ENCODE measurements at places on chromosomes 4 and X.

- no peak for DNase-seq
Observed at GRCh38 chrX:44225667-44226066, 117.8 kb downstream of the EFHC2 start.

DNA sequence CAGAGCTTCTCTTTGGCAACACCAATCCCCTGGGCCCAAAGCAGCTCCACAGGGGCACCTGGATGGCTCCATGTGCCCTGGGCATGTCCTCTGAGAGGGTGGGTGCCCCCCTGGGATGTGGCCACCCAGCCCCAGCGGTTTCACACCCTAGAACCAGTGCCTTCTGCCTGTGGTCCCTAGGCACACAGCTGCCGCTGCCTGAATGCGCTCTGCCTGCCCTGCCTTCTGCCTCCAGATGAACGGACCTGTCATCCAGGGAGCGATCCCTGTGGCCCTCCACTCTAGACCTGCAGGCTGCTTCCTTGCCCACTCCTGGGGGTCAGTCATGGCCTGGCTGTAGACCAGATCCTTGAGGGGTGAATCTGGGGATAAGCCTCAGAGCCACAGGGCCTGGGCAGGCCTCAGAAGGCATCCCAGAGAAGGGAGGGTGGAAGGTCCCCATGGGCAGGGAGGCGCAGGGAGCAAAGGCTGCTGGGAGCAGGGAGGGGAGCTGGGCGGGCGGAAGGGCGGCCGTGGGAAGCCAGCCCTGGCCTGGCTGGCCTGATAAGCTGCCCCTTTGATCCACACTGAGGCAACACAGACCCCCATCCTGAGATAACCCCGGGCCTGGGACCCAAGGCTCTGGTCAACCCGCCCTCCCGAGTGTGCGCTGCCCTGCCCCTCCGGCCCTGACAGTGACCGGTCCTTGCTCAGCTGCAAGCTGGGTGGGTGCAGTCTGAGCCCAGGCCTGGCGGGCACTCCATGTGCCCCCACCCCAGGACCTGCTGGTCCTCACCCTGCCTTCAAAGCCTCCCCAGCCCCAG lies 8.1 kb upstream of the FGFR3 start:
- DNase-seq, result no peak

DNA sequence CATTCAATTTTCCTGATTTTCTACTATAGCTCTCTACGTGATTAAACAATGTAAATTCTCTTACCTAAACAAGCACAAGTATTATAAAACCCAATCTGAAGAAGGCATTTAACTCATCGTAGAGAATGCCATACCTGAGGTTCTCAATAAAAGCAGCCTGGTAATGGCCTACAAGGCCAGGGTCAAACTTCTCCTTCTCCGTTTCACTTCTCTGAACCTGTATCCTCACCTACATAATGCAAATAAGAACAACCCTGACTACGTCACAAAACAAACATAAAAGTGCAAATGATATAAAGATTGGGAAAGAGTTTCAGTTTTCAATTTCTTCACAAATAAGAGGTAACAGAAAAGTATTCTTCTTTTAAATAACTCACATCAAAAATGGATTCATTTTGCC lies 55.6 kb upstream of the STS start:
- DNase-seq, result no peak

DNA sequence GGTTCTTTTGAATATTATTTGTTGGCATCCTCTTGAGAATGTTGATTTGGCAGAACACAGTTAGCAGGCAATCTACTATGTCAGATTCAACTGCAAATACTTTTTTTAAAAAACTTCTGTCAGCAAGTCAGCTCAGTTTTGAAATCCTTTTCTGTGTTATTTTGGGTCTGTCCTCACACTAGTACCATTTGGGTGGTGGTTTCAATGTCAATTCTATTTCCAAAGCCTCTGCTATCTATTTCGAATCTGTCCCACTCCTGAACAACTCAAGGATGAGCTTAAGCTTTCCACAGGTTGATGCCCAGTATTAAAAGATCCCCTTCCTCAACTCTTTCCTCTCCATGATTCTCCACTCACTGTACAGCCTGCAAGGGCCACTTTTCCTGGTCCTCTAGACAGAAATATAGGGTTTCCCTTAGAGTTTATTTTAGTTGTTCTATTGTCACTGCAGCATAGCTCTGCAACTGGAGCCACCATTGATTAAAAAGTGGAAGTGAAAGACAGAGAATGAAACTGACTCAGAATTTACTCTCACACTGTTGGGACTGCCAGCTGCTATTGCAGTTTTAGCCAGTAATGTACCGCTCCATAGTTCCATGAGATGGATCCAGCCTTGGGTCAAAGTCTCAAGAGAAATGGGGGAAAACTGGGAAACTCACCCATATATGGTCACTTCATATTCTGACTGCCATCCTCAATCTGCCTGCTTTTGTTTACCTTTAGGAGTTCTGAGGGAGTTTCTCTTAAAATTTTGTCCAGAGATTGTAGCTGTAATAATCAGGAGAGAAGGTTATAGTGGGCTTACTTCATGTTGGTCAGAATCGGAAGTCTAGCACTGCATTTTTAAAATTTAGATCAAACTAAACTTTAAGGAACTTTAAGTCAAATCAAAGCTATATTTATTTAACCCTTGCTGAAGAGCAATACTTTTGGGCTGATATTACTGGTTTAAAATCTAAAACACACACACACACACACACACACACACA lies 14.6 kb downstream of the HDX start:
- no peak for DNase-seq

DNA sequence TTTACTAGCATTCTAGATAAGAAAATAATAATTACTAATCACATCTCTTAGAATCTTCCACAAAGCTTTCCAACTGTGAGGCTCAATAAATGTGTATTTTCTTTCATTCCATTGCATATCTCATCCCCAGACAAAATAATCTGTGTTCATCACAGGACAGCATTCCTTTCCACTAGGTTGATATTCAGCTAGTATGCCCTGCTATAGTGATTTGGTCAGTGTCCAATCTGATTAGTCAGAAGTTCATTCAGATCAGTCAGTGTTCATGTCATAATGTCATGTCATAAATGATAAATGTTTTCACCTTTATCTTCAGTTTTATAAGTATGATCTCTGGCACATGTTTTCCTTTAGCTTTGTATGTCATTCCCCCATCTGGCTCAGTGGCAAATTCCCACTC lies 611.4 kb downstream of the KCTD8 start:
- DNase-seq, result no peak

DNA sequence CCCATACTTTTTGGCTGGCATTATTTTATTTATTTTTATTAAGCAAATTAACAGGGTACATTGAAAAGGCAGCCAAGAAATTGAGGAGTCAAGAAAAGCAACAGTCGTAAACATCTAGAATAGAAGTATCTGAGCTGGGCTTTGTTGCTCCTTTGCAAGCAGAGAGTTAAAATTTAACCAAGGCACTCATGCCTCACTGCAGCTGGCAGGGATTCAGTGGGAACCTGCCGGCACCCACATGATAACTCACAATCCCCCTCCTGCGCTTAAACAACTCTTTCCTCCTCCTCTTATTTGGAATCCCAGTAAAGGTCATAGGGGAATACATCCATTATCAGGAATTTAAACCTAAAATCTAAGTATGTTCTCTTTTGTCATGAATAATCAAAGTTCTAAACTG lies 115.5 kb downstream of the SOX3 start:
- DNase-seq, result no peak

DNA sequence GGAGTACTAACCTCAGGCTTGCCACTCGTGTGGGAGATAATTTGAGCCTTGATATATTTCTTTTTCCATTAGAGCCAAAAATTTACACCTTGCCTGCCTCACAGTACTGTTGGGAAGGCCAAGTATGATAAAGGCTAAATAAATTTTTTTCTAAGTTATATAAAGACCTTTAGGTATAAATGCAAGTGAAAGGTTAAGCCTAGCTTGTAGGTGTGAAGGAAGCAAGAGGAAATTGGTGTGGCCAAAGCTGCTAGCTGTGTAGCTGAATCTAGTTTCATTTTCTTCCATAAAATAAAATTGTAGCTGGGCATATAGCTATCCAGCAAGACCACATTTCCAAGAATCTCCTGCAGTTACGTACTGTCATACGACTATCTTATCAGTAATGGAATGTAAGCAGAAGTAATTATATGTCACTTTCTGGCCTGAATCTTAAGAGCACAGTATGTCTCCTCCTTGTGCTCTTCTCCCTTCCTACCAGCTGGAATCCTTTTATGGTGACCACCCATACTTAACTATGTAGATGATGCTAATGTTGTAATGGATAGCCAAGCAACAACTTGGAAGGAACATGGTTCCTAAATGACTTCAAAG lies 14.3 kb upstream of the GABRE start:
- no peak for DNase-seq

- DNase-seq, result peak; percentile 44
Observed at GRCh38 chrX:153878345-153878744, 7.6 kb downstream of the L1CAM start.

DNA sequence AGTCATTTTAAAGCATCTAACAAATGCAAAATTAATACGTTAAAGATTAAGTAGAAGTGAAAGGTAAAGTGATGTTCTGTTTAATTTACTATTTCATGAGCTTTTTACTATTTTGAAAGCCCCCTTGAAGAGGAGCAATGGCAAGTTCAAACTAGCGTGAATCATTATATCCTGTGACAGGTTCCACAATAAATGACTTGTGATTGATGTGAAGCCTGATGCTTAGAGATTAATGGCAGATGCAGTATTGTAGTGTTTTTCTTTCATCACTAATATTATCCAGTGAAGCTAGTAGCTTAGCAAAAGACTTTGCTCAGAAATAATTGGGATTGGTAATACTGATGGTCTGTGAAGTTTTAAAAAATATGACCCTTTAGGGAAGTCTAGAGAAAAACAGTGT lies 57.3 kb downstream of the STOX2 start:
- DNase-seq, result no peak

DNA sequence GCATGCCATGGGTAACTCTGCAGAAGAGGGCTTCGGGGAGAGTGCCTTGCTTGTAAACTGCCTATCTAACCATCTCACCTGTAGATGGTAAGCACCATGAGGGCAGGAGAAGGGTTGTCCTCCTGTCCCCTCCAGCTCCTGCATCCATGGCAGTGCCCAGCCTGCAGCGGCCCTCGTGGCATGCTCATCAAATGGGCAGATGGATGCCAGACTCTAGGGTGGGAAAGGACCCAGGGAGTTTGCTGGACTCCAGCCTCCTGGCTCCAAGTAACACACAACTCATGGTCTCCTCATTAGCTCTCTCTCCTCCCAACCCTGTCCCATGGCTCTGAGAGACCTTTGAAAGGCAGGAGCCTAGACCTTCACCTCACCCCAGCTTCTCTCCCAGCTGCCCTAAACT lies 29.7 kb upstream of the CRMP1 start:
- no peak for DNase-seq

DNA sequence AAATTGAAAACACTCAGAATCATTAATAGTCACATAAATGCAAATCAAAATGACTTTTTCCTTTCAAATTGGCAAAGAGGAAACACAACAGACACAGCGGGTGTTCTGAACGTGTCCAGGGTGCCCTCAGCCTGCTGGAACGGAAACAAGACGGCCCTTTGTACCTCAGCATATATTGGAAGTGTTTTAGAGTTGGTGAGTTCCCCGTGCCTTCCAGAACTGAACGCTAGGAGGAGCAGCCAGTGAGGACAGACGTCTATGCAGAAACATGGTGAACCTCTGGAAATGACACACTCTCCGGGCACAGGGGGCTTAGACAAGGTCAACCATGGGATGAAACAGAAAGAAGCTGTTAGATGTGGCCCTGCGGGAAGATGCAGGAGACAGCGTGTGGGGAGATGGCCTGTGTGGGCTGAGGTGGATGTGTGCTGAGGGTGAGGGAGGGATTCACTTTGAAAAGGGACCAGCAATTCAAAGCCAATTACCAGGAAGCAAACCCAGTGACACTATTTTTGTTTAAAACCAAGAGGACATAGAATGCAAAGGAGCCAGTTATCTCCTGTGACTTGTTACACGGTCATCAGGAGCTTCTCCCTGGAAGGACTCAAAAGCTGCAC lies 40.4 kb downstream of the RNF212 start:
- DNase-seq, result peak; percentile 95

DNA sequence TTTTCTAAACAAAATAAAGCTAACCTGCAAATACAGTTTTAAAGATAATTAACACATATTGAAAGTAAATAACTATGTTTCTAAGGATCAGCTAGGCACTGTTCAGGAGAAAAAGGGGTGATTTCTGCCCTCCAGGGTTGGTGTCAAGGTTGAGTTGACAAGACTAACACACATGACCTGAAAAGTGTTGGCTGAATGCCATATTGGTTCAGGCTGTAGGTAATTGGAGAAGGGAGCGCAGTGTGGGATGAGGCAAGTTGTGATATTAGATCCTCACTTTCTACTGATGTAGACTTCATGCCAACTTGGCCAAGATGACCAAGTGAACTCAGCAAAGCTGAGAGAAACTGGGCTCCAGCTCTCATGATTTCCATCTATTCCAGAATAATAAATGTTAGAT lies 42.2 kb downstream of the PPM1K start:
- no peak for DNase-seq

DNA sequence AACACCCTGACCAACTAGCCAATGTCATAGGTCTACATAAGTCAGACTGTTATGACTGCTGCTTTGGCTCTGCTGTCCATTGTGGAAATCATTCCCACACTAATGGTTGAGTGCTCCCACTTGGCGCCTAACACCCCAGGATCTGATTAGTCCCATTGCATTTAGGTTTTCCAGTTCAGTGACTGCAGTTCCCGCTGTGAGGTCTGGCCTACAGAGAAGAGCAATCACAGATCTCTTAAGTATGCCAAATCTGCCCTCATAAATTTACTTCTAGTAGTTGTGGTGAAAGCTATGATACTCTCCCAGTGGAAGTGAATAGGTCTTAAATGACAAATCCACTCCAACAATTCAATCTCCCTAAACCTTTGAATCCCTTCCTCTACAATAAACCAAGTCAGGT lies 77.3 kb upstream of the IL2 start:
- no peak for DNase-seq

DNA sequence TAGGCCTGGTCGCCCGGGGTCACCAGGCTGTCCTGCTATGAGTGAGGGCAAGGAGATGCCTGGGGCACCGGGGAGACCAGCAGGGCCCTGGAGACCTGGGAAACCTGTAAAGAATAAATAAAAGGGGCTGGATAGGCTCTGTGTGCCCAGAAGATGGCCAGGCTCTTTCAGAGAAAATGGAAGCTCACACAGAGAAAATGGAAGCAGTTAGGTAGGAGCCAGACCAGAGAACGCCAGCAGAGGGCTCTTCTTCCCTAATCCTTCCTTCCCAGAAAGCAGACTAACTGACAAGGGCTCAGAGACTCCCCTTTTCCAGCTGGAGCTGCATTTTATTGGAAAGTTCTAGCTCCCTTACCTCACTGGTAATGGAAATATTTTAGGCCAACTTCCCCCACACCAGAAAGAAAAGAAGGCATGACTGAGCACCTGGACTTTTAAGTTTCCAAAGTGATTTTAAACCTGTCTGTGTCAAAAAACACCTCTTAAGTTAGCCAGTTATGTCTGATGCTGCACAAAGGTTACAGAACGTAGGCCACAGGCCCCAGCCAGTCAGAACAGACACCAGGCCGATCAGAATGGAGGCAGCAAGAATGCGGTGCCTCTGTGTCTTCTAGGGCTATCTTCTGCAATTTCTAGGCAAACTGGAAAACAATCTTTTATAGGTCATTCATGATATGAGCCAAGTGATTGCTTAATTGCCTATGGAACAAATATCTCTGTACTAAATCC lies 74.0 kb downstream of the ATG4A start:
- peak; percentile 16 for DNase-seq

Measured in NB4 (cell line).